Muscle of leg (tissue), 16 donors: ENCODE measurements at places on chromosomes 5 and 9. TPM values are rescaled to one million over a fixed set of nuclear protein-coding genes. Genes with fewer than 3 reads are reported as not detected.
A peak's percentile ranks its signal among the peaks of the same experiment; 100 is the strongest.

DNA sequence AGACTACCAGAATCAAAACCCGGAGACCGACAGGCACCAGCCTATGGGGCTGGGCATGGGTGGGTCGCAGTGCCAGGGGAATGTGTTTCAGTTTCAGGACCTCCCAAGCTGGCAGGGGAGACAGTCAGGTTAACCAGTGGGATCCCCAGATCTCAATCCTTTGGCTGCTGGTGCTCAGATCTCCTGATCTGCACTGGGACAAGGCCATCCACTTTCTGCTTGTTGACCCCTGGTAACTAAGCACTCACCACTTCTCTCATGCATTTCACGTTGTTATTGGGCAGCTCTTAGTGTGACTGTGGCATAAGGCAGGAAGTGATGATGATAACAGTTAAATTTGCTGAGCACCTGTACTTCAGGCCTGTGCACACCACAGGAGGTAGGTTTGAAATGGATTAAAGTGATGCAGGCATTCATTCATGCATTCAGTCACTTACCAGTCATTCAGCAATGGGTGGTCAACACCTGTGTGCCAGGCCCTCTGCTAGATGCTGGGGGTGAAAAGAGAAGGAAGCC is 42.1 kb upstream of the STXBP1 start:
- no peak for DNase-seq

Gene LEAP2
- 1.4 TPM for total RNA-seq

Gene HMCN2
- 3.4 TPM for total RNA-seq

DNA sequence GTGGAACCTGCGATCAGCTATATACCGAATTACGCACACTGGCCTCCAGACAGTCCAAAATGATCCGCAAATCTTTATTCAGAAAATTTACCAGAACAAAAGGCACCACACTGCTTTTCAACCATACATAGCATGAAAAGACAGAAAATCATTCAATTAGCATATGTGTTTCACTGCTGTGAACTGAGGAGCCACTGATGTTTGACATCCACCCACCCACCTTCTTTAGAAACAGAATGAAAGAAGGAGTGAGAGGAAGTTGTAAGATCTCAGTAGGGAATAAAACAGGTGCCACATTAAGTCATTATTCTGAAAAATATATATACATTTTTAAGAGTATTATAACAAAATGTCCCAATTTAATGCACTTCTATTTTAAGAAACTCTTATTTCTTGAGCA is 156.8 kb downstream of the NFIB start:
- no peak for DNase-seq

GRCh38 chr5:140989254-140990020 is 23.2 kb downstream of the PCDHAC2 start:
- DNase-seq = no peak

Gene NUTM2G
- total RNA-seq = not detected

DNA sequence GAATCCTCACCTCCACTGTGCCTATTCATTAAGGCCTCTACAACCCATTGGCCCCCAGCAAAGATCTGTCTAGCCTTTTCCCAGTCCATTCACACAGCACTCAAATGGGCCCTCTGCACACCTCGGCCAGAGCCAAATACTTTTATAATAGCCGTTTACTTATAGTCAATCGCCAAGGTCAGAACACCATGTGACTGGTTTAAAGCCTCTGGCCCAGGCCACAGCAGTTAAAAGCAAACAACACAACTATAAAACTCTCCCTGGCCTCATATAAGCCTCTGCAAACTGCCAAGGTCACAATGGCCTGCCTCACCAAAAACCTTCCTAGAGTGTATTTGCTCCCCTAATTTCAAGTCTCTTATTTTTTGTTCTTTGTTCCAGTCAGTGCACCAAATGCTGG is 562.6 kb downstream of the CAAP1 start:
- DNase-seq = no peak

GRCh38 chr9:130680836-130681768 is 12.5 kb upstream of the EXOSC2 start:
- DNase-seq = peak; percentile 74

DNA sequence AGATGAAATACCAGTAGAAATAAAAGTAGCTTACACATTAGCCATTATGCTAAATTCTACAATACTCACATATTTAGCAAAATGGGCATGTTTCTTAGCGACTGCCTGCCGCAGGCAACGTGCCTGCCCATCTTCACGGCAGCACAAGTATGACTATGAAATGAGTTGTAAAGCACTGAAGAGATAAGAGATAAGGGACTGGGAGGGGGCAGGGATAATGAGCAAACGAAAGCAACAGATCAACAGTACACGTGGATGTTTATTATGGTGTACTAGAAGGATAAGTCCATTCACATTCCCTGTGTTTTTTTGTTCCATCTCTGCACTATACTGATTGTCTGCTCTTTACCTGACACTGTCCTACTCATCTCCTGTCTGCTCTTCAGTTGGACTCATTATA is 44.1 kb upstream of the KCNN2 start:
- DNase-seq = no peak

Gene PCDHGB6
- 3.0 TPM for total RNA-seq
